Kidney epithelial cell (primary cell): ENCODE measurements at places on chromosomes 7 and 10. TPM values are rescaled to one million over a fixed set of nuclear protein-coding genes. Genes with fewer than 3 reads are reported as not detected.

Gene COX19
- 14.1 and 15.5 TPM in 2 replicates for total RNA-seq

DNA sequence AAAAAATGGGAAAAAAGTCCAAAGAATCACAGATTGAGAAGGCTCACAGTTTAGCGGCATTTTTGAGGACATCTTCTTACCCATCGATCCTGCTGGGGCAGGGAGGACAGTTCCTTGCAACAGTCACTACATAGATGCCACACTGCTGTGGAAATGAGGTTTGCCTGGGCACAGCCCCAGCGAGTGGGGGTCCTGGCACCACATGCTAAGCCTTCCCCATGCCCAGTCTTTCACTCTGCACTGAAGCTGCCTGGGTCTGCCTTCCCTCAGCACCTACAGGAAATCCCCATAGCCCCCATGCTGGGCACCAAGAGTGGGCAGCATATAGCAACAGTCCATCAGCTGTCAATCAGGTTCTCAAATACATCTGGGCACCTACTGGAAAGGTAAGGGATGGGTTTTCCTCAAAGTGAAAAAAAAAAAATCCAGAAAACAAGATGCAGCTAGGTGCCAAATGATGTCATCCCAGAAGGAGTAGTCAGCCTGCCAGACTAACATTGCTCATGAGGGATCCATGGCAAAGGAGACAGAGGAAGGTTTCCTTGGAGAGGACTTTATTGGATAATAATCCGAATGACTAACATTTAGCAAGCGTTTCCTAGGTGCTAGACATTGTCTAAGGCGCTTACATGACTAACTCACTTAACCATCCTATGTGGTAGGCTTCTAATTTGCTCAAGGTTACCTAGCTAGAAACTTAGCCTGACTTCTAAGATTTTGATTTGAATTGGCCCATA lies 125.7 kb upstream of the CXCL12 start:
- no peak for DNase-seq

- no peak for DNase-seq
Measured at GRCh38 chr7:70113536-70113935, 515.3 kb downstream of the AUTS2 start.

- DNase-seq, result peak; percentile 99
Measured at GRCh38 chr7:47786557-47787248, 161.6 kb downstream of the PKD1L1 start.

DNA sequence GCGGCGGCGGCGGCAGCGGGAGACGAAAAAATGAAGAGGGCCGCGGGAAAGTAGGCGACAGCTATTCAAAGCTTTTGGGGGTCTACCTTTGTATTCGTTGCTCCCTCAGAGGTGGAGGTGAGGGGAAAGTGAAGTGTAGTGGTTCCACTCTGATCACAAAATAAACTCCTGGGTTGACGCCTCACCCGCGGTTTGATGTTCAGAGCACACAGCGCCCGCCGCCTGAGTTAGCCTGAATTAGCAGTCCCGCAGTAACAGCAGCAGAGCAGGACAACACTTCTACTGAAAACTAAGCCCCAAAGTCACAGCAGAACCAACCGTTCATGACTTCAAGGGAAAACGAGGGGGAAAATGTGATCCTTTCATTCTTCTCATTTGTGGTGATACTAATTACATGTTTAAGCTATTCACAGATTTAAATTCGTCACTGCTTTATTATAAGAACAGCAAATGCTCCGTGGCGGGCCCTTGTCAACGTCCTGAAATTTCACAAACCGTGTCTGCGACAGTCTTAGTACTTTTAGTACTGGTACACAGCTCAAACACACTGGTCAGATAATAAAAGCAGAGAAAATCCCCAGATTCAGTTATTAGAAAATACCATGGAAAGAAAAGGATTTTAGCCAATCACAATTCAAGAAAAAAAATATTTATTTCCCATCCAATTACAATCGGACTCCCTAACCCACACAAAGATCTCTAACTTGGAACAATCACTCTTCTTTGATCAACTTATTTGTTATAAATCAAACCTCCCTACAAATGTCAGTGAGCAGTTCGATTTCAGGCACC lies 563 bp upstream of the JMJD1C start:
- DNase-seq, result no peak

GRCh38 chr10:49056356-49056755 lies 59.0 kb downstream of the VSTM4 start:
- DNase-seq, result peak; percentile 12

DNA sequence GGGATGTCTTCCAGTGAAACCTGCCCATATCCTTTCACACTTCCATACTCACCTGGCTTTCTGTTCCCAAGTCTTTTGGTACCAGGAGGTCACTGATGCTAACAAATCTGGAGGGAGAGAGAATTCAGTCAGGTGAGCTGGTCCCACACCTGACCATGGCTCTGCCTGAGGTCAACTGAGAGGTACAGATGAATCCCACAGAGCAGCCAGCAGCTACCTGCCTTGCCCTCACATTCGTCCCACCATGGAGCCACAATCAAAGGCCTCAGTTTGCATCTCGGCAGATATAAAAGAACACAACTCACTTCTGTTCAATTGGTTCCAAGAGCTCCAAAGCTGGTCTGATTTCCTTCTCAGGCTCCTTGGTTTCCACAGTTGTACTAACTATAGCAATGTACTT lies 47.0 kb downstream of the GDI2 start:
- no peak for DNase-seq

DNA sequence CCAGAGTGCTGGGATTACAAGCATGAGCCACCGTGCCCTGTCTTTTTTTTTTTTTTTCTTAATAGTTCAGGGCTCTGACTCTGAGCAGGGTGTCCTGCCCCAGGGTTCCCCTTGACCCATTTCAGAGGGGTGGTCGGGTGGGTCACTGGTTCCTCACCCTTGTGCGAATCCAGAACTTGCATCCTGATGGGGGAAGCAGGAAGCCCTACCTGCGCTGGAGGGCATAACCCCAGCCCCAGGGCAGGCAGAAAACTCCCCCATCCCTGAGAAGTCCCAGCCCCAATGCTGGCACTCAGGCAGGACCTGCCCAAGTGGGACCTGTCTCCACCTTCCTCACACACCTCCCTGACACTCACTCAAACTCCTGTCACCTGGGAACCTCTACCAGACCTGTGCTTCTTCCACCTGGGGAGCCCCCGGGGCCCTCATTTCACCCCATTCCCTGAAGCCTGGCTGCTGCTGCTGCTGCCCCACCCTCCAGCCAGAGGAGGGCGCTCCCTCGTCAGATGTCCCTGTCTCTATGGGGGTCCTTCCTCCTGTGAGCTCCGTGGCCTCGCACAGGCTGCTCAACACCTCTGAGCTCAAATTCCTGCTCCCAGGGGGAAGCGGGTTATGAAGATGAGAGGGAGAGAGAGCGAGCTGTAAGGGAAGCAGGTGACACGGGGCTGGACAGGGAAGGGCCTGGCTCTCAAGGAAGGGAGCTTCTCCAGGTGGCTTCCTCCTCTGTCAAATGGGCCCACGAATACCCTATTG lies 15.1 kb upstream of the ZNF273 start:
- no peak for DNase-seq

DNA sequence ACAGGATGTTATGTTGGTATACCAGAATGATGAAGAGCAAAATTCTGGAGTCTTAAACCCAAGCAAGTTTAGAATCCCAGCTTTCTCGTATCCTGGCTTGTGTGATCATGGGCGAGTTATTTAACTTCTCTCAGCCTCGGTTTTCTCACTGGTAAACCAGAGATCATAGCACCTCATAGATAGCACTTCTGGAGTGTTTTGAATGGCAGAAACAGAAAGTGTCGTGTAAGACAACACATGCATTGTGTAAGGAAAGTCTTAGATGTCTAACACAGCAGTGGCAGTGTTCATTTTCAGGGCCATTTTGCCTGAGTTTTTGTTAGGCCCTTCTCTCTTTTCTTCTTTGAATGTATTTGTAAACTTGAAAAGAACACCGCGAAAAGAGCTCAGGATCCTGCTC lies 465.1 kb downstream of the AUTS2 start:
- no peak for DNase-seq

GRCh38 chr7:70580161-70580560 lies 551.8 kb upstream of the GALNT17 start:
- DNase-seq, result no peak

GRCh38 chr10:3241274-3241921 lies 68.8 kb upstream of the PITRM1 start:
- no peak for DNase-seq

GRCh38 chr7:24216576-24217125 lies 67.3 kb upstream of the NPY start:
- no peak for DNase-seq

DNA sequence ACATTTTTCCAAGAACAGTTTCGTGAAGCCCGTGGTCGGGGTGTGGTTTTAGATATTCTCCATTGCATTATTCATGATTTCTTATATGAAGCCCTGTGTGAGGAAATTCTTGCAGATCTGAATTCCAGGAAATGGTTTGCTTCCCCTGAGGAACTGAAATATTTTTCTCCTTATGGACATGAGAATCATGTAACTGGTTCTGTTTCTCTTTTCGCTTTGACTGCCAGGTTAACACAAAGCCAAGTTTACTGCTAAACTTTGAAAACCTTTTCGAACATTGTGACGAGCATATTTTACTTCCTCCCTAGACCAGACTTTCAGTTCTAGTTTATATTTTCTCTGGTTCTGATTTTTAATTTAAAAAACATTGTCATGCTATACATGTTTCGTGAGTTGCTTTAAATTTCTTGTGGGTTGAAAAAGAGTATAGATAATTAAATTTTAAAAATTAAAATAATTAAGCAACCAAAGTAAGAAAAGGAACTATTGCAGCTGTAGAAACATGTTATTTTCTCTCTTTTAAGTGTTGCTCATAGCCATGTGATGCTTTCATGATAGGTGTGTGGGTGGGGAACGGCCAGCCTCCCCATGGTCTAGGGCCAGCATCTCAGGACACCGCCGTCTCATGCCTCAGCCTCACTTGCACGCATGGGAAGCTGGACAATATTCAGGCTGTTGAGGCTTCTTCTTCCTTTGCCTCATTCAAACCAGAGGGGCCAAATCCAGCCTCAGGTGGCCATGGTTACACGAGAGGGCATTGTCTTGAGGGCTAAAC lies 97.1 kb downstream of the CREB5 start:
- DNase-seq, result no peak
